ENCODE measurements at places on chromosomes 4 and X.

DNA sequence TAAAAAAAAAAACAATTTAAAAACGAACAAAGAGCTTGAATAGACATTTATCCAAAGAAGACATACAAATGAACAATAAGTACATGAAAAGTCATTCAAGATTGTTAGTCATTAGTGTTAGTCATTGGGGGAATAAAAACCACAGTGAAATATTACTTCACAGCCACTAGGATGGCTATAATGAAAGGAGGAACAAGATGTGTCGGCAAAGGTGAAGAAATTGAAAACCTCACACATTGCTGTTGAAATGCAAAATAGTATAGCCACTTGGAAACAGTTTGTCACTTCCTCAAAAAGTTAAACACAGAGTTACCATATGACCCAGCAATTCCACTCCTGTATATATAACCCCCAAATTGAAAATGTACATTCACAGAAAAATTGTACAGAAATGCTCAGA lies 45.2 kb upstream of the SLC39A8 start:
- DNase-seq: no peak

DNA sequence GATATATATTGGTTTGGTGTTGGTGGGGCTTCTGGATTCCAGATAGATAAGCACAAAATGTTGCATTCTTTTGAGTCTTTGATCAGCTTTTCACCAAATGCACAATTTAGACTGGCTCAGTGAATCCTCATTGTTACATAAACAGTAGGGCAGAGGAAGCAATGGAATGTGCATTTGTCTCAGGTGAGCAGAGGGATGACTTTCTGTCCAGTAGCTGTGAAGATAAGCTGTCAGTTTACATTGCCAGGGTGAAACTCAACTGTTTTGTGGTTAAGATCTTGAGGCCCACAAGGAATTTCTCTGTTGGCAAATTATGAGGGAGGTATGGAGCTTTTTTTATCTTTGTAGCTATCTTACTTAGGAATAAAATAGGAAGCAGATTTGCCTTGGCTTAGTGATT lies 168.0 kb downstream of the GALNTL6 start:
- DNase-seq: no peak

GRCh38 chr4:23788460-23788859 lies 101.4 kb downstream of the PPARGC1A start:
- no peak for DNase-seq

GRCh38 chr4:25923745-25924144 lies 9.7 kb downstream of the SMIM20 start:
- no peak for DNase-seq

DNA sequence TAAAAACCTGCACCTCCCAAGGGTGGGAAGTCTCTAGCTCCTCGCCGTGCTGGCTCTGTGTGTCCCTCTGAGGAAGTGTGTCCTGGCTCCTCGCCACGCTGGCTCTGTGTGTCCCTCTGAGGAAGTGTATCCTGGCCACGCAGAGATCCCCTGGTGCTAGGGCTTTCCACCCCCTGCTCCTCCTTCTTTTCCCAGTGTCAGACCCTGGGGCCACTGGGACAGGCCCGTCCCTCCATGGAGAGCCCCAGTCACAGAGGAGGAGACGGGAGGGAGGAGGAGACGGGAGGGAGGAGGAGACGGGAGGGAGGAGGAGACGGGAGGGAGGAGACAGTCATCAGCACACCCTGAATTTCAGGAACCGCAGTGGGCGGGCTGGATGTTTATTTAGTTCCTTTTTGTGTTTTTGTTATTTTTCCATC lies 53.8 kb upstream of the HGFAC start:
- DNase-seq: no peak
